ENCODE measurements at places on chromosomes 7 and 10.

DNA sequence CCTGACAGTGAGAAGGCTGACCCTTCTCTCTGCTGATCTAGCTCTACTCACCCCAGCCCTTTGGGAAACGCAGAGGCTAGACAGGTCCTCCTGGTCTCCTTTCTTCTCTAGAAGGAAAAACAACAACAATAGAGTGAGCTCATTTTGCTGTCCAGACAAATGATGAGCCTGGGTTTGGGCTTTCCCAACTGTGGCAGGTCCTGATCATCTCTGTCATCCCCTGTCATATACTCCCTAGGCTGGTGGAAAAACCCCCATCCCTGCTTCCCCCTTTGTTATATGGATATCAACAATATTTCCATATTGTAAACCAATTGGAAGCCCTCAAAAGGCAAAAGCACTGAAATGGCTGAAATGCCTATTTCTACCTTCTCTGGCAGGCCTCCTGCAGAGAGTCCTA lies 9.2 kb upstream of the DDIT4 start:
- no peak for DNase-seq

DNA sequence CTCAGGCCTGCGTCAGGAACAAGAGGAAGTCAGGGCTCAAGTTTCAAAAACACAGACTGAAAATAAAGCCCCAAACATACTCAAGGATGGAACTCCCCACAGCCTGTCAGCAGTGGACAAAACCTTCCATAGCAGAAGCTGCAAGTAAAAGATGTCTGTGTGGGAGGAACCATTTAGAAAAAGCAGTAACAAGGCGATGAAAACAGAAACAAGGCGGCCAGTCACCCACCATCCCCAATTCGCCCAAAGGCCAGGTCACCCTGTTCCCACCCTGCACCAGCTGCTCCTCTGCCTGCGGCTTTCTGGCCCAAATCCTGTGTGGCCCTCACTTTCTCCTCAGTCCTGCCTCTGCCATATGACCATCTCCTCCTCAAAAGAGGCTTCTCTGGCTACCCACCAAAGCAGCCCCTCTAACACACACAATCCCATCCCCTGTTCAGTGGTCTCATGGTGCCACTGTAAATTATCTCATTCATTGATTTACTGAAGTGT lies 27.8 kb downstream of the KCNMA1 start:
- DNase-seq = no peak

DNA sequence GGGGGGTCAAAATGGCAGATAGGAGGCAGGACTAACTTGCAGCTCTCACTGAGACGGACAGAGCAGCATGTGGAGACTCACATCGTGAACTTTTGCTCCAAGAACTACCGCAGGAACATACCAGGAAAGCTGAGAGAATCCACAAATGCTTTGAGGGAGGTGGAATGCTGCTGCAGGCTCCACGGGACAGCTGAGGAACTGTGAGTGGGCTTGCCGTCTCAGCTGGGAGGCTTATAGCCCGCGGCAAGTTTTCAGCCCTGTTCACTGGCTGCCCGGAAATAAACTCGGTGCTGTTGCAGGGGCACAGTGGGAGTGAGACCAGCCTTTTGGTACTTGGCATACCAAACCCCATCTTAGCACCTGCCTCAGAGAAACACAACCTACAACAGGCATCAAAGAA lies 19.1 kb upstream of the WDR11 start:
- no peak for DNase-seq

DNA sequence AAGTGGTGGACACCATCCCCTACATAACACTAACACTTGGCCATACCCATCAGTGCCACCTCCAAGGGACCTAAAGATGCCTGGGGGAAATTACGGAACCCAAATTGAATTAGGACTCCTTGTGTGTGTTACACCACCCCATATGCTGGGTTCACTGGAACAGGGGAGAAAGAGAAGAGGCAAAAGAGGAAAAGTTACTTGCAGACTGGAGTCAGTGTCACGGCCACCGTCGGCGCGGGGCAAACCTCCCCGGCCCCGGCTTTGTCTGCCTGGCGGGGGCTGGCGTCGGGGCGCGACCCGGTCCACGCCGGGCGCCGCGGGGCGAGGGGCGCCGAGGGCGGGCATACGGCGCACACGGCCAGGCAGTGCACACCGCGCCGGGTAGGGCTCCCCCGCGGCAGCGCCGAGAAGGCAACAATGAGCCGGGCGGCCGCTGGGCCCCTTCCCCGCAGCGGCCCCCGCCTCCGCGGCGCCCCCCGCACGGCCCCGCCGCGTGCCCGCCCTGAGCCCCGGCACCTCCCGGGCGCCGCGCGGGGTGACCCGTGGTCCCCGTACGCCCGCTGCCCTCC lies 171.1 kb downstream of the FAM107B start:
- no peak for DNase-seq

DNA sequence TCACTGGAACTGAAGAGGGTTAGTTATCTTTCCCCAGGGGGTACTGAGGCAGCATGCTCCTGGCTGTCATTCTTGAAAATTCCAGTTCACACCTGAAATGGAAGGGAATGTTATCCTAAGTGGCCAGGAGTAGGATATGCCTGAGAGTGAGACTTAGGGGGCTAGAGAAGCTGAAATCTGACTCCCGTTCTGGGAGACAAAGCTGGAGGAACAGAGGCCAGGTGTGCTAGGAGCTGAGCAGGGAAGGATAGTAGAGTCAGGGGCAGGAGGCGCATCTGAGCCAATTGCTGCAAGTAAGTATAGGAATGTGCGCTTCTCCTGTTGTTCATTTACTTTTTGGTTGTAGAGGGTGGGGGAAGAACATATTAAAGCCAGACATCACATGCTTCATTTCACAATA lies 58.1 kb upstream of the KIAA1217 start:
- no peak for DNase-seq

DNA sequence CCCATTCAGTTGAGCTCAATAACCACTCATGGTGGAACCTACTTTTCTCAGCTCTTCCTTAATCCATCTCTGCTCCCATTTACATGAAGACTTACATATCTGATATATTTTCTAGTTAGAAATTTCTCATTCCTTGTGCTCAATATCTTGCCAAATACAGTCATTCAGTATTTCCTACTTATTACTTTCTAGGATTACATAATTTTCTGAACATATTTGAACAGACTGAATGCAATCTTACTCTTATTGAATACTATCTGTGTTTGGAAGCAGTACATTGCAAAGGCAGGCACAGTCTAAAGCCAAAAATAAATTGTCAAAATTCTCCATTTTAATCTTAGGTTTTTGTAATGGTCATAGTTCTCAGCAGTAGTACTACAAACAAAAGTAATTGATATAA lies 126.0 kb downstream of the GNAI1 start:
- no peak for DNase-seq

DNA sequence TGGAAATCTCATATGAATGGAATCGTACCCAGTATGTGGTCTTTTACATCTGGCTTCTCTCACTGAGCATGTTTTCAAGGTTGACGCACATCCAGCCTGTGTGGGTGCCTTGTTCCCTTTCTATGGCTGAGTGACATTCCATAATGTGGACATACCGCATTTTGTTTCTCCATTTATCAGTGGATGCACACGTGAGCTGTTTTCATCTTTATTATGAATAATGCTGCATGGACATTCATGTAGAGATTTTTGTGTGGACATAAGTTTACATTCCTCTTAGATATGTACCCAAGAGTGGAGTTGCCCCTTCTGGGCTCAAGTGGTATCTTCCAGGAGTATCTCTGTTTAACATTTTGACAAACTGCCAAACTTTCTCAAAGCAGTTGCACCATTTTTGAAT lies 1.3 kb upstream of the SCART1 start:
- no peak for DNase-seq

- DNase-seq = no peak
Observed at GRCh38 chr7:35258125-35258867, 4.4 kb upstream of the TBX20 start.

GRCh38 chr10:34555653-34556052 lies 259.4 kb downstream of the PARD3 start:
- DNase-seq = no peak

DNA sequence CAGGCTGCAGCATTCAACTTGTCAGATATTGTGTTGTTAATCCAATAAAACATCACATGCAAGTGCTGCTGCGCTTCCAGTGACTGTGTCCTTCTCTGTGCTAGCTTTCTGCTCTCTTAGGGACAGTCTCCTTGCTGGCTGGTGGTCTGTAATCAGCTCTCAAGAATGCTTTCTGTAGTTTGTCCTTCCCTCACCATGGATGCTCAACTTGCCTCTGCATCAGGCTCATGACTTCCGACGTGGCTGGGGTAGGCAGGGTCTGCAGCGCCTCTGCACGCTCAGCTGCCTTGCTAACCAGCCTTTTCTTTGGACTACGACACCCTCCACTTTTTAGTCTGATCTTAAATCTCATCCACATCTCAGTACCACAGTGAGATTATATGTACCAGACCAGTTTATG lies 58.3 kb downstream of the MMRN2 start:
- DNase-seq = no peak

DNA sequence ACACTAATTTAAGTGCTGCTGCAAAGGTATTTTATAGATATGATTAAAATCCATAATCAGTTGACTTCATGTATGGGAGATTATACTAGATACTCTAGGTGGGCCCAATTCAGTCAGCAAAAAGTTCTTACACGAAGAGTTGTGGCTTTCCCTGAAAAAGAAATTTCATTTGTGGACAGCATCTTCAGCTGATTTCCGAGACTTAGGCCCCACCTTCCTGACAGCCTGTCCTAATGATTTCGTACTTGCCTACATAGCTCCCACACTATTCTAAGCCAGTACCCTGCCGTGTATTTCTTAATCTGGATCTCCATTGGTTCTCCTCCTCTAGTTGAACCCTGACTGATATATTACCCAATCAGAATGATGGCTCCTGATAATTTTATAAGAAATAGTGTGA lies 297.9 kb downstream of the EXOC4 start:
- DNase-seq = no peak

DNA sequence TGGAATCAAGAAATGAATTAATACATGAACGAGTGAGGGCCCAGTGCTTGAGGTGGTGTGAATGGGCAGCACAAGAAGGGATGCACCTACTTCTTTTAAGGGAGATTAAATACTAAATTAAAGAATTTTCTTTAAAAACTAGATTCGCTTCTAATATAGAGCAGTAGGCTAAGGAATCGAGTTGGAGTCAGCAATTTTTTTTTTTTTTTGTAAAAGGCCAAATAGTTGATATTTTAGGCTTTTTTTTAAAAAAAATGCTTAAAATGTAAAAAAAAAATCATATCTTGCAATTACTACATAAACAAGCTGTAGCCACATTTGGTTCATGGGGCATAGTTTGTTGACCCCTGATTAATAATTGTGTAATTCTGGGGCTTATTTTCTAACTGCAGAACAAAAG lies 31.9 kb downstream of the A1CF start:
- no peak for DNase-seq

- no peak for DNase-seq
Observed at GRCh38 chr7:86664486-86664885, 20.8 kb downstream of the GRM3 start.

DNA sequence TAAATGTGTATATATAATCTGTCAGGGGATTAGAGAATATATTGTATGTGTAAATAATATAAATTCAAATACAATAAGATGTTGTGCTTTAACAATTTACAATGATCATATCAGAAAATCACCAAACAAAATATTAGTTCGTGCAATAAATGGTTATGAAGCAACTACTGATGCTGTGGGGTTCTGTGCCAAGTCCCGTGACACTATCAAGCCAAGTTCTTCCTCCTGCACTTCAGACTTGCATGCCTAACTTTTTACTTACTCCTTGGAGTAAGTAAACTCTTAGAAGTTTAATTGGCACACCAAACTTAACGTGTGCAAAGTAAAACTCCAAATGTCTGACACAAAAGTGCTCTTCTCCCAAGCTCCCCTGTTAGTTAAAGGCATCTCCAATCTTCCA lies 26.5 kb upstream of the TMEM254 start:
- no peak for DNase-seq

DNA sequence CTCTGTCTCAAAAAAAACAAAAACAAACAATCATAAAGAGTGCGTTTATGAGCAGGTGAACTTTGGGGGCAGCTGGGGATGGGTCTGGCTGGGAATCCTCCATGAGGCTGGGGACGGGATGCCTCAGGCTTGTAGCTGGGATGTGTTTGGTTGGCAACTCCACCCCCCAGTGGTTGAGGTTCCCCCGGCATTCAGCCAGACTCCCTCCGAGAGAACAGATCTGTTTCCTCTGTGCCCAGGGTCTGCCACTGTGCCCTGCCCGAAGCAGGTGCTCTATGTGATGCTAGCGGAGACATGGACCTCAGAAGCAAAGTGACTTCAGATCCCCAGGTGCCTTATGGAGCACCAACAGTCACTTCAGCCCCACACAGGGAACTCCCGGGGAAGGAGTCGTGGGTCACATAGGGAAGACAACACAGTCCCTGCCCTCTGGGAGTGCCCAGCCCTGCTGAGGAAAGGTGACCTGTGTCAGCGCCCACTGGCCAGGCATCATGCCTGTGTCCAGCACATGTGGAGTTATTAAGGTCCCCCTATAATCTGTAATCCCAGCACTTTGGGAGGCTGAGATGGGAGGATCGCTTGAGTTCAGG lies 29.3 kb upstream of the GTF2IRD1 start:
- DNase-seq = no peak

DNA sequence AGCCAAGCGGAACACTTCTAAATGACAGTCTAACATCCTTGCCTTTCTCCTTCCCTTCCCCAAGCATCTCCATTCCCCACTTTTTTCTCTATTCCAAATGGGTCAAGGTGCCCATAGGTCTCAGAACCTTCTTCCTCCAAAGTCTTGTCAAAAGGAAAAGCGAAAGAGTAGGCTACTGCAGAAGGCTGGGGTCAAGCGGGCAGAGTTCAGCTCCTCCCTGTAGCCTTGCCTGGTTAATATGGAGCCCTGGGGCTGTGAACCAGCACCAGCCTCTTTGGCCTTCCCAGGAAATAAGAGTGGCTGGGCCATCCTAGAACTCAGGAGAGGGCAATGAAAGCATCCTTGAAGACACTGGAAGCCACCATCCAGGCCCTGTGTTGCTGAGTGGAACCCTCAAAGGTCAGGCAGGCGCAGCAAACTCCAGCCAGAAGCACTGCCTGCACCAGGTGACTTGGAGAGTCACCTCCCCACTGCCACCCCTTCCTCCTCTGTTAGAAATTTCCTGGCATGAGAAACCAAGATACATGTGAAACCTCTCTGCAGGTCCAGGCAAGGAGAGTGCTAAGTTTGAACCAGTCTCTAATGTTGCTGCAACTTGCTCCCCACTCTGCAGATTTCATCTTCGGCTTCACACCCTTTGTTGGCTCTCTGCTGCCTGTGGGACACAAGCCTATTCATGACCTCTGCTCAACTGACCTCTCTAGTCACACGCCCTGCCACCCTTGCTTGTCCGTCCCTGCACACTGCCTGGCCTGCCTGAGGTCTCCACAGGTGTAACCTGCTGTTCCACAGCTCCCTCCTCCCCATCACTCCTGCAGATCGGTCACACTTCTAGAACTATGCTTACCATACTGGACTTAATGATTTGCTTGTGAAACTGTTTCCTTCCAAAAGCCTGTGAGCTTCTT lies 74.9 kb downstream of the SH3PXD2A start:
- no peak for DNase-seq

All from activated CD8-positive, alpha-beta memory T cell treated with anti-CD3 and anti-CD28 coated beads for 1 hour (primary cell).